ENCODE measurements at places on chromosomes 3 and 15.

GRCh38 chr15:68445351-68445750, 13.4 kb upstream of the ITGA11 start:
- no peak for DNase-seq

- no peak for DNase-seq
Observed at GRCh38 chr15:62497356-62497755, 332.3 kb upstream of the C2CD4B start.

DNA sequence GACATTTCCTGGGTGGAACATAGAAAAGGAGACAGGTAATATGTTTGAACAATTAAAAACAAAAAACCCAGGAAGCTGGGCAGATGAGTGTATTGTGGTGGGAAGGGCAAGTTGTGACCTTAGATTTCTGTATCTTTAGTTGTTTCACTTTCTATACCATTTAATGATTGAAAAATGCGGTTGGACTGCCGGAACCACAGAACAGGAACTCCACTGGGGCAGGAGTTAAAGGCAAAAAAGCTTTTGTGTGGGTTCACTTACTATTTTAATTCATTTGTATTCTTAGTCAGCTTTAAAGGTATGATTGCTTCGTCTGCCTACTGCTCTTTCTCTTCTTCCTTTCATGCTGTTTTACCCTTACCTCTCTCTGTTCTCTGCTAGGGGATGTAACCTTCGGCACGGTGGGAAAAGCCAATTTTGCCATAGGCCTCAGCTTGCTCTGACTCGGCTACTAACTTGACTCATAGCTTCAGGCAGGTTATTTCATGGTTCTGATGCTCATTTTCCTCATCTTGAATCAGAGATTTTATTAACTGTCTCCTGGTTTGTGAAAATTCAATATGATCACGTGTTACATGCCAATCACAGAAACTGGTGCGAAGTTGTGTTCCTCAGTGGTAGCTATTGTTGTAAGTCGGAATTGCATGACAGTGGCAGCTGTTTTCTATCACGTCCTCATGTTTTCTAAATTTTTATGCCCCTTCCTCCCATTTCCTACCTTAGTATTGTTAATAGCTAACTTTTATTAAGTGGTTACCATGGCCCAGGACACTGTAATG, 1.6 kb upstream of the MCTP2 start:
- DNase-seq: no peak

- no peak for DNase-seq
Observed at GRCh38 chr3:191372122-191372521, 41.8 kb upstream of the UTS2B start.

DNA sequence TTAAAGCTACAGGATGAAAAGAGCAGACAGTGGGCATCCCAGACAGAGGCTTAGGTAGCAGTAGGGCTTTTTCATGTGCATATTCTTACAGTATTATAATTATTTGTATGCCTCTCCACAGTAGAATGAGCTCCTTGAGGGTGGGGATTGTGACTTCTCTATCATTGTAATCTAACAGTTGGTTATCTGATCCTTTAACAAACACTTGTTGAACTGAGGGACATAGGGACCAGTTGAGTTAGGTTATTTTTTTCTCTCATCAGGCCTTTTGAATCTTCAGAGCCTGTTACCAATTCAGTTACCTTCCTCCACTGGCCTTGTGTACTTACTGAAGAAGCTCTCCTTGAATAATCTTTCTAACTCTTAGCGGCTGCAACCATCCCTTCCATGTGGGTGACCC, 1.2 kb downstream of the LSM3 start:
- no peak for DNase-seq

Data from stimulated activated CD4-positive, alpha-beta T cell treated with anti-CD3 and anti-CD28 coated beads, TNF-alpha, amount 100 ng/mL, for 24 hours (primary cell).